T-helper 9 cell (primary cell): ENCODE measurements at places on chromosomes 5 and 9.

GRCh38 chr9:83047839-83048775 lies 14.8 kb downstream of the RASEF start:
- DNase-seq: no peak

GRCh38 chr5:114308017-114308416 lies 53.9 kb upstream of the KCNN2 start:
- no peak for DNase-seq

DNA sequence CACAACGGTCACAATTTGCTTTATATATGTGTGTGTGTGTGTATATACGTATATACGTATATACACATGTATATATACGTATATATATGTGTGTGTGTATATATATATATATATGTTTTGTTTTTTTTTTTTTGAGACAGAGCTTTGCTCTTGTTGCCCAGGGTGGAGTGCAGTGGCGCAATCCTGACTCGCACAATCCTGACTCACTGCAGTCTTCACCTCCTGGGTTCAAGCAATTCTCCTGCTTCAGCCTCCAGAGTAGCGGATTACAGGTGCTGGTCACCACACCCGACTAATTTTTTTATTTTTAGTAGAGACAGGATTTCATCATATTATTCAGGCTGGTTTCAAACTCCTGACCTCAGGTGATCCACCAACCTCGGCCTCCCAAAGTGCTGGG lies 3.1 kb downstream of the RNF38 start:
- no peak for DNase-seq

DNA sequence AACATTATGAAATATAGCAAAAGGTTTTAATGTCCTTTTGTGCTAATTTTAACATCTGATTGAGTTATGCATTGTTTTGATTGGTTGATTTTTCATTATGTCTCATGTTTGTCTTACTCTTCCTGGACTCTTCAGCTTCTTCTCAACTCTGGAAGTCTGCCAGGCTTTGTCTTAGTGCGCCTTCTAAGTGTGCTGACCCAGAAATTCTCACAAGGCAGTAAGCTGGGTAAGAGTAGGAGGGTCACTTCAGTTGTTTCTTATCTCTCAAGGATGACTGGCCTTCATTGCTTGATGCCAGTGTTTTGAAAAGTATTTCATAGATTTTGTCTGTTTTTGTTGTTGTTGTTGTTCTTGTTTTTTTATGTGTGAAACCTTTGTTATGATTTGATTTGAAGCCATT lies 59.2 kb downstream of the RIC1 start:
- no peak for DNase-seq

DNA sequence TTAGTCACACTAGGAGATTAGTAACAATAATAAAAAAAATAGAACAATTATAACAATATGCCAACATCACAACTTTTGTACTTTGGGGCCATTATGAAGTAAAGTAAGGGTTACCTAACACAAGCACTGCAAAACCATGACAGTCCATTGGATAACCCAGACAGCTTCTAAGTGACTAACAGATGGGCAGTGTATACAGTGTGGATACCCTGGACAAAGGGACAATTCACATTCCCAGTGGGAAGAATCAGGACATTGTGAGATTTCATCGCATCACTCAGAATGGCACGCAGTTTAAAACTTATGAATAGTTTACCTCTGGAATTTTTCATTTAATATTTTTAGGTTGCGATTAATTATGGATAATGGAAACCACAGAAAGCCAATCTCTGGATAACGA lies 45.6 kb upstream of the JADE2 start:
- no peak for DNase-seq

GRCh38 chr9:134778841-134779411 lies 101.7 kb upstream of the FCN2 start:
- no peak for DNase-seq

GRCh38 chr5:93598091-93599000 lies 15.3 kb downstream of the NR2F1 start:
- DNase-seq: no peak

DNA sequence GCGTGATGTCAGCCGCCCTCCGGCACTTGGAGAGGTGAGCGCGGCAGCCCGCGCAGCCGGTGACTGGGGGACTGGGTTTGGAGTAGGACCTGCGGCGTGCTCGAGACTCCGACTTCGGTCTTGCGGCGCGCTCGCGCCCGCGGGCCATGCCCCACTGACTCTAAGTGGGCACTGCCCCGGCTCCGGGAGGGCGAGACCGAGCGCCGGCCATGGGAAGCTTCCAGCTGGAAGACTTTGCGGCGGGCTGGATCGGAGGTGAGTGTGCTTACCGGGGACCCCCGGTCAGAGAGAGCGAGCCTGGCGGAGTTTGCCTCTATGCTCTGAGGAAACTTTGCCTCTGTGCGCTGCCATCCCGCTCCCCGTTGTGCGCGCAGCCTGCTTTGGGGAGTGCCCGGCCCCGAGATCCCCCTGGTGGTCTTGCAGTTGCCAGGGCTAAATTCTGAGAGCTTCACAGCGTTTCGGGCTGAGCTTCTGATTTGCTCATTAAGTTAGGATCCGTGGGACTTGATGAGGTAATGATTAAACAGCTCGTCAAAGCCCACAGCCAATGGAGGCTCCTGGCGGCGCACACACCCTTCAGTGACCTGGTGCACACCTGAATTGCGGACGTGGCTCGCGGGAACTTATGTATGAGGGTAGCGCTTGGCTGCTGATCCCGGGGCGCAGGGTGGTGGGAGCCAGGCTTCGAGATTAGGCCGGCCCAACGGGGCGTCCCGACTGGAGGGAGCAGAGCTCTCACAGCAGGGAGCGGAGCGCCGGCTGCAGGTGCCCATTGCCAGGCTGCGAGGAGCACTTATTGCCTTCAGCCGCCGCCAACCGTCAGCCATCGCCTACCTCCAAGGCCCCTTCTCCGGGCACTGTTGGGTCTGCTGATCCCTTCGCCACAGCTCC lies at the start of gene SLC25A48:
TSS of gene SLC25A48 (plus strand) at position 25 of the 891 bp plus-strand sequence. CDS start at position 210, 185 bp downstream.
- no peak for DNase-seq

- no peak for DNase-seq
Observed at GRCh38 chr9:92165484-92165883, 50.3 kb upstream of the SPTLC1 start.

GRCh38 chr5:166369346-166369745 lies 1922.1 kb upstream of the WWC1 start:
- DNase-seq: no peak

- no peak for DNase-seq
Observed at GRCh38 chr5:82719368-82719767, 357.8 kb downstream of the TMEM167A start.

DNA sequence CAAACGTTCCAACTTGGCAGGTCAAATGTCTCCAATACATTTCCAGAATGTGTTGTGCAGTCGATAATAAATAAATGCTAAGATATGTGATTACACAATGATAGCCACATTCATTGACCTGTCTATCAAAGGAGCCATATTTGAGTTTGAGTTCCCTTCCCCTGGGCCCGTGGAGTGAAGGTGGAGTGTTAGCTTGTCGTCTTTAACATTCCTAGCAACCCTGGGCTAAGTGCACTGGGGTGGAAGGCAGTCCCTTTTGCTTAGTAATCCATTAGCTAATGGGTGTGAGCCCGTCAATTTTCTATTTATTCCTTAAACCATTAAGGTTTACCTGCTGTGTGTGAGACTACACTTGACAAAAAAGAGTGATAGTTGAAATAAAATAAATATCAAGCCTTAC lies 415.2 kb downstream of the EBF1 start:
- no peak for DNase-seq

DNA sequence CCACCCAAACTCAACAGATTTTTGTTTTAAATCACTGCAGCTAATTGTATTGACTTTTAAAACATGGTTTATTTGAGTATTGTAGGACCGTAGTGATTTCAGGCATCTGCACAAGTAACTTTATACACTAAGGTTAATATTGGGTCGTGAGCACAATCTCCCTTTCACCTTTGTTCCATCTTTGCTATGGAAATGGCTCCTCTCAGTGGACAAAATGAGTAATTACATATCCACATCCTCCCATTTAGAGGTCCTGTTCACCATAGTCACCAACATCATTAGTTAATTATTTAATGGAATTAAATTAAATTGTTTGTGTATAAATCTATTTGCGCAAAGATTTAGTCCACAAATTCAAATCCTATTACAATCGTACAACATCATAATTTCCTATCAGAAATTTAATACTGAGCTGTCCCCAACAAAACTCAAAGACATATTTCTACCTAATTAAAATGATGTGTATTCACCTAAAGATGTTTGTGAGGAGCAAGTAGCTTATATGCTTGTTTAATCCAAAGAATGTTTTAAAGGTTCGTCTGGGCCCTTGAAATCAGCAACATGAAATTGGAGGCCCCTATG lies 173.0 kb upstream of the DAPK1 start:
- no peak for DNase-seq

DNA sequence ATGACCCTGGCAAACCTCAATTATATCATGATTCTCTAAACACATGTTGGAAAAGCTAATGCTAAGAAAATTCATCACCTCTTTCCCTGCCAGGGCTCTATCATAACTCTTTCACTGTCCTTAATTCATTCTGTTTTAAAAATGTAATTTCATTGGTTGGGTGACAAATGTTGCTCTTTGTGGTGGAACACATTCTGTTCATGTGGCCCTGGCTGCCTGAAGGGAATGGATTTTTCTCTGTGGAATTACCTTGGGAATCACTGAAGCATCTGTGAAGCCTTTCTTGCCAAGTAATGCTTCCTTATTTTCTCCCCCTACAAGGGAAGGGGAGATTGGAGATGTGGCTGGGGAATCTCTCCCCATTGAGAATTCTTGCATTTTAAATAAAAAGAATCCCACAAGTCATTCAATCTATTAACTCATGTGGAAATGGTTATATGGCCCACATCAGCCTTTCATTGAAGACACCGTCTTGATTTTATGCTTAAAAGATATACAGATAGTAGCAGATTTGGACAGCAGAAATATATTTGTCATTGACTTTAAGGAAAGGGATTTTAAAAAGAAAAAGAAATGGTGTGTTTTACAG lies 201.8 kb upstream of the NMUR2 start:
- DNase-seq: no peak

DNA sequence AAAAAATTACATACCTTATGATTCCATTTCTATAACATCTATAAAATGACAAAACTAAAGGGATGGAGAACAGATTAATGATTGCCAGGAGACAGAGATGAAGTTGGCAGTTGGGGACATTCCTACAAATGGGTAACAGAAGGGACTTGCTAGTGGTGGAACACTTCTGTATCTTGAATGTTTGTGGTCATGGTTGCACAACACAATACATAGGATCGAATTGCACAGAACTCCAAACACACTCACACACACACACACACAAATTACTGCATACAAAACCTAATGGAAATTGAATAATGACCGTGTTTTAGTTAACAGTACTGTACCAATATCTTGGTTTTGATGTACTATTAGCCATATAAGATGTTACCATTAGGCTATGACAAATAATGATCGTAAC lies 330.7 kb upstream of the POU5F2 start:
- no peak for DNase-seq

DNA sequence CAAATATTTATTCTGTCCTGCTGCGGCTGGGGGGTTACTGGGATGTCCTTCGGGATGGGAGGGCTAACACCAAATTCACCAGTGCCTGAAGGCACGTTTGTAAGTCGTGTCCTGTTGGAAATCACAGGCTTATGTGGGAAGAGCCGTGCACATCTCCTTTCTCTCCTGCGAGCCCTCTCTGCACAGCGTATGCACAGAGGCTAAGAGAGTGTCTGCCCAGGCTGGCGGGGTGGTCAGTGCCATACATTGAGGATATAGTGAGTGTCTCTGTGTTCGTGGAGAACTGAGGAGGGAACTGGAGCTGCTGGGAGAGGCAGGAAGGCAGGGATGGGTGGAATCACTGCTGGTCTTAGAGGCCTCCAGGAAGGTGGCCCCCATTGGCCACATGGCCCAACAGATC lies 110.1 kb downstream of the WNK2 start:
- DNase-seq: no peak

DNA sequence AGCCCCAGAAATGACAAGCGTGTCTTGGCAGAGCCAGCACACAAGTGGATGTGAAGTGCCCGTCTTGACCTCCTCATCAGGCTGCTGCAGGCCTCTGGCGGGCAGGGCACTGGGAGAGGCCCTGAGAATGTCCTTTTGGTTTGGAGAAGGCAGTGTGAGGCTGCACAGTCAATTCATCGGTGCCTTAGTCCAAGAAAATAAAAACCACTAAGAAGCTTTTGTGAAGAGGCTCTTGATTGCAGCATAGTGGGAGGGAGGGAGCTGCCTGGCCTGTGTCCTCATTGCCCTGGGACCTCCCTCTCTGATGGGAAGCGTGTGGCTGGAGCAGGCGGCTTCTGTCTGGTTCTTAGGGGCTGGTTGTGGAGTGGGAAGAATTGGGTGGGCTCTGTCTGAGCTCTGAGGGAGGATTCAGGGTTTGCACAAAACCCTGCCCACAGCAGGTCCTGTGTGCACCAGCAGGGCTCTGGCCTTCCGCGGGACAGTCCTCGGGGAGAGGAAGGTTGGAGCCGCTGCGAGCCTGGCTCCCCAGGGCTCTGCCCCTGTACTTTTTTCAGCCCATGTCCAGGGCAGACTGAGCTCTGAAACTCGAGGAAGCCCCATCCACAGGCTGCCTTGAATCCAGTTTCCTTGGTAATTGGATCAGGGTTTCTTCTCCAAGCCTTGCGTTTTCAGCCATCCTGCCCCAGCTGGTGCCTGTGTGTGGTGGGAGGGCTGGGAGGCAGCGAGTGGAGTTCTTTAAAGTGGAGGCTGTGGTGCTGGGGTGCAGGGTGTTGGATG lies 1.1 kb downstream of the HRCT1 start:
- DNase-seq: no peak

- DNase-seq: no peak
Observed at GRCh38 chr9:130908146-130908877, 11.7 kb upstream of the QRFP start.

DNA sequence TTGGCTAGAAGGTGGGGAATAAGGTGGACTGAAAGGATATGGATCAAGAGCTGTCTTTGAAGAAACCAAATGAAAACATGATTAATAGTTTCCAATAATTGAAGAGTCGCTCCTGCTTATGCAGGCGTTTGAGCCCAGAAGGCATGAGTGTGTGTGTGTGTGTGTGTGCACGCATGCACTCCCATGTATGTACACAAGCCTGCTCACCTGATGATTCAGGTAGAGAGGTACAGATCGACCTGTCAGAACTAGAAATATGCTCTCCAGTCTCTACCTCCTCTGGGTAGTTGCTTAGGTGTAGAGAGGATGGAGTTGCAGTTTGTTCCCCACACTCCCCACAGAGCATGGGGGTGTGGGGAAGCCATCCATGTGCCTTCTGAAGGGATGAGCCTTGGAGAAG lies 1.1 kb upstream of the FGF1 start:
- no peak for DNase-seq

- DNase-seq: no peak
Observed at GRCh38 chr9:107711542-107711941, 222.0 kb upstream of the KLF4 start.

- DNase-seq: no peak
Observed at GRCh38 chr5:179974946-179975712, 67.4 kb upstream of the TBC1D9B start.

DNA sequence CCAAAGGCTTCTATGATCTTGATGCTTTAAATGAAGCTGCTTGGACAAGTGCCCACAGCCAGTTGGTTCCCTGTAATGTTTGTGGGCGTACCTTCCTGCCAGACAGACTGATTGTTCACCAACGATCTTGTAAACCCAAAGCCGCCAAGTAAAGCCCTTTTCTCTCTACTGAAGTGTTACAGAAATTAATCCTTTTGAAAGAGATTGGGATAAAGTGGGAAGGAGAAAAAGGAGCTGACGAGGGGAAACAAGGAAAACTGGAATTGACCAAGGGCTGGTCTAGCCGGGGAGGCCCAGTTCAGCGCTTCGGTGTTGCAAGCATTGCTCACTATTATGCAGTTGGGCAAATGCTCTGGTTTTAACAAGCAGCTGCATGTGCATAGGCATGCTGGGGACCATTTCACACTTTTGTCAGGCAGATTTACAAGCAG lies 53.2 kb downstream of the ZNF474 start:
- no peak for DNase-seq

GRCh38 chr5:108418197-108418596 lies 36.3 kb upstream of the FBXL17 start:
- DNase-seq: no peak
